ENCODE measurements at places on chromosomes 5 and 9.

DNA sequence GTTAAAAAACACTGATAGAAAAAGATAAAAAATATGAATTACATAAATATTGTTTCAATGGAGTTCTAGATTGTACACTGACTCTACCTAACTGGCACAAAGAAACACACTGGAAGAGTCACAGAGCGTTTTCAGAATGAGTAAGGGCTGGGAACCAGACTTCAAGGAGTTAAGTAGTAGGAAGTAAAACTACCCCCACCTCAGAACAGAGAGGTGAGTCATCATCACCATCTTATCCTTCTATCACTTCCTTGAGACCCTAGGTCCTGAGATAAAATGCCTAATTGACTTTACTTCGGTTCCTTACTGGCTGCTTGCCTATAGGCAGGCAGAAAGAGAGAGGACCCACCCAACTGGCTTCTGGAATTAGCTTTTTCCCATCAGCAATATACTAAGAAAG, 79.7 kb downstream of the ELAVL2 start:
- no peak for DNase-seq

- DNase-seq = no peak
Observed at GRCh38 chr5:106269252-106269843, 1401.4 kb downstream of the EFNA5 start.

GRCh38 chr5:110638970-110639902, 87.2 kb downstream of the TMEM232 start:
- no peak for DNase-seq

DNA sequence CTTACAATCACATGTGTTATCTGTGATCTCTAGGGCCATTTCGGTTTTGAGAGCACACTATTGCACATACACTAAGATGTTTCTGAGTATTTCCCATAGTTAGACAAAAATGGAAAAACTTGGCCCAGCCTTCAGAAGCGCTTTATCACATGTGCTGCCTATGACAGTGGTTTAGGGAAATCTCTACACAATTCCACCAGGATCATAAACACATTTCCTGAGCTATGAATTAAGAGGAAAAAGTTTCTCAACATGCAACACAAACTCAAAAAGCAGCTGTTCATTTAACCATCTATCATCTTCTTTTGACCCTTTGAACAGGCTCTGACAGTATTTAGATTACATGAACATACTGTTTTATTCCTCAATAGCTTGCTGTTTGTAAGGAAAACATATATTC, 15.1 kb downstream of the FGF1 start:
- no peak for DNase-seq

DNA sequence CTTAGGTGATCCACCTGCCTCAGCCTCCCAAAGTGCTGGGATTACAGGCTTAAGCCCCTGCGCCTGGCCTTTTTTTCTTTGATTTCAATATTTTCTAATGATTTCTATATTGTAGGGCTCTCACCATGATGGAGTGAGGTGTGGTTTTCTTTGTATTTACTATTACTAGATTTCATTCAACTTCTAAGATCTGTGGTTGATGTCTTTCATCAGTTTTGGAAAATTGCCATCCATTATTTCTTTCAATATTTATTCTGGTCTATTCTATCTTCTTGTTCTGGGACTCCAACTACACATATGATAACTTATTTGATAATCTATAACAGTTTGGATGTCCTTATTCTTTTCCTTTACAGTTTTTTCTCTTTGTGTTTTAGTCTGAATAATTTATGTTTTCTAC, 31.9 kb downstream of the FBXO4 start:
- no peak for DNase-seq

DNA sequence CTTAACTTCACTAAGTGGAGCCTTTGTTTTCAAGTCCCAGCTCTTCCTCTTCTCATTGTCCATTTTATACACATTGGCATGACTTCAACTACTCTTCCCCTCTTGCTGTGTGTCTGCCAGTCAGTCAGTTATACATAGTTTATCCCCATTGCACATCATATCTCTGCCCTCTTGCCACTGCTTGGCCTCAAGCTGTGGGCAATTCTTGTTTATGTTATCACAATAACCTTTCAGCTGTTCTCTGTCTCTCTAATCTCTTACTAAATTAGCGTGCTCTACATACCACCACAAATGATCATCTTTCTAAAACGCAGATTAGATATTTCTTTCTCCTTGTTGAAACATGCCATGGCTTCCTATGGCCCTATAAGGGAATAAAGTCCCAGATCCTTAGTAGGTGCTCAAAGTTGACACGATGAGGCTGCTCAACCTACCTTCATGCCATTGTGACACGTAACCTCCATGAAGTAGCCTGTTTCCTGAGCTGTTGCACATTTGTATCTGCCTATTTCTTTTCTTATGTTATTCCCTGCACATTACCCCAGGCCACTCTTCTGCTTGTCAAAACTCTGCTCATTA, 239.3 kb downstream of the GAS1 start:
- no peak for DNase-seq

GRCh38 chr5:61198606-61199005, 36.3 kb upstream of the SMIM15 start:
- DNase-seq = no peak

GRCh38 chr5:59139695-59140094, 556.8 kb downstream of the RAB3C start:
- DNase-seq = no peak

DNA sequence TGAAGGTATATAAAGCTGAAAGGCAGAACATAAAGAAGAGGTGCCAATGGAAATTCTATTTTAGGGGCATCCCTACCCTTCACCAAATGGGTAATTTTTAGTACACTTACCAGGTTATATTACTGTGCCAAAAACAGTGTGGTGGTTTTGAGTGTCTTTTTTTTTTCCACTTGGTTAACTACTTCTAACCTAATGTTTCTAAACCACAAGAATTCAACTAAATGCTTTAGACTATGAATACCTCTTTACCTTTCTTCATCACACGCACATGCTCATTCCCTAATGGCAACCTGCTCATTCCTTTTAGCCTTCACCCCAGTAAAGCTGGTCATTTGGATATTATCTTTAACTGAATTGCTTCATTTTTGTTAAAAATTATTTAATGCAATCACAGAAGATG, 215.6 kb downstream of the PIK3R1 start:
- DNase-seq = no peak

DNA sequence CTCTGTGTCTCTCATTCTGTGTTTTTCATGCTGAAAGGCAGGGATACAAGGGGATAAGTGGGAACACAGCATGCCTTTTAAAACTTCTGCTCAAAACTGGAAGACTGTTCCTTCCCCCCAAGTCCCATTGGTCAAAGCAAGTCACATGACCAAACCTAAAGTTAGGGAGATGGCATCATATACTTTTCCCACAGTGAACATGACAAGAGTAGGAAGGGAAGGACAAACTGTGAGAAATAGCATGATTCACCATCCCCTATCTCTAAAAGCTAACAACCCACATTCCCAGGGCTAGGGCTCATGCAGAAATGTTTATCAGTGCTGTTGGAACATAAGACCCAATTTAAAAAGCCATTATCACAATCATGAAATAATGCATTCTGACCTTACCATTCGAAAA, 24.2 kb upstream of the SHISAL2B start:
- DNase-seq = no peak

DNA sequence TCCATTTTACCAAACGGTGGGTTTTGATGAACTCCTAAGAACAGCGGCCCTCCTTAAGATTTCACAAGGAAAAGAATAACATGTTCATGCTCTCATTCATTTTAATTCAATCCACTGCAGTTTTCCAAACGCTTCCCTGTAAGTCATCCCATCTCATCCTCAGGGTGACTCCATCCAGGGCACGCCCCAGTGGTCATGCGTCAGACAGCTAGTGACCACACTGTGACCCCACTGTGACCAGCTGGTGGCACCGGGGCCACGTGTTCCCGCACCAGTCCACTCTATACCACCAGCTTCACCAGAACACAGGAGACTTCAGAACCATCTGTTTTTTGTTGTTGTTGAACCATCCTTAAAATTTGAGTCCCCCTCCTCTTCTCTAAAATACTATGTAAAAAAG, 14.3 kb downstream of the ATPSCKMT start:
- no peak for DNase-seq

DNA sequence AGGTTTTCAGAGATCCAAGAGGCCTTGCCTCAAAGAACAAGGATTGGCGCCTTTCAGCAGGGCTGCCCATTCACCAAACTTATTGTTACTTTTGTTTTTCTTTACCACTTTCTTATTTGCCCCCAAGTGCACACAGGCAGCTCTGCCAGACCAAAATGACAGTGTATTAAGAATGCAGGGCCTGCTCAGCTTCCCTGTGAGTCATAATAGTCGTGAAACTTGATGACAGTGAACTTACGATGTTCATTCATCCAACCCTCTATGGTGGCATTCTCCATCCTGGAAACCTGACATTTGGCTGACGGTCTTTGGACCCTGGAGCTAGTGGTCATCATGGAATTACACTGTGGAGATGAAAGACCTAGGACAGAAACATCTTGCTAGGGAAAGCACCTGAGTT, 44.3 kb downstream of the UBE2QL1 start:
- DNase-seq = no peak

DNA sequence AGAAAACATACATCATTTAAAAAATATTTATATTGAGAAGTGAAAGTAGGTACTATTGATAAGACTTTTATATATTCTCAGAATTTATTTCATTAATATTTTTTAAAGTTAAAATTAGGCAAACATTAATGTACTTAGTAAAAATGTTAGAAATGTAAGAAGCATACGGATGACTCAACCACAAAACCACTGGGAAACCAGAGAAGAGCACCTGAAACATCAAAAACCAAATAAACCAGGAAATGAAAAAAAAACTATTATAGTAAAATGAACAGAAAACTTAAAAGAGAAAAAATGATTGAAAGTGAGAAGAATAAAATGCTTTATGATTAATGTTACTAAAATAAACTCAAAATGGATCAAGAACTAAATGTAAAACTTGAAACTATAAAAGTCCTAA, 233.2 kb upstream of the DAB2 start:
- DNase-seq = no peak

DNA sequence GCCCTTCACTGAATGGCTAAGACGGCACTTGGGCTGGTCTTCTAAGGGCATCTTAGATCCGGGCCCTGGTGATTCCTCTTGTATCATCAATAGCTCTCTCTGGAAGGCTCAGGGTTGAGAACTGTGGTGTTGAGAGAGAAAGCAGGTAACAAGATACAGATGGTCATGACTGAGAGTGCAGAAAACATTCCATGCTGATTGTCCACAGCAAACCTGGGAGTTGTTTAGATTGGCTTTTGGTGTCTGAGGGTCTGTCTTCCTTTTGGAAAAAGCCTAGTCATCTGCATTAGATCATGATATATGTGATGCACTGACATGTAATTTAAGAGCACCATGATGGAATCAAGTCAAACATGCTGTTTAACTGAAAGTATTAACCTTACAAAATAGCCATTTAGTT, 331.9 kb downstream of the ADAMTS6 start:
- DNase-seq = no peak

DNA sequence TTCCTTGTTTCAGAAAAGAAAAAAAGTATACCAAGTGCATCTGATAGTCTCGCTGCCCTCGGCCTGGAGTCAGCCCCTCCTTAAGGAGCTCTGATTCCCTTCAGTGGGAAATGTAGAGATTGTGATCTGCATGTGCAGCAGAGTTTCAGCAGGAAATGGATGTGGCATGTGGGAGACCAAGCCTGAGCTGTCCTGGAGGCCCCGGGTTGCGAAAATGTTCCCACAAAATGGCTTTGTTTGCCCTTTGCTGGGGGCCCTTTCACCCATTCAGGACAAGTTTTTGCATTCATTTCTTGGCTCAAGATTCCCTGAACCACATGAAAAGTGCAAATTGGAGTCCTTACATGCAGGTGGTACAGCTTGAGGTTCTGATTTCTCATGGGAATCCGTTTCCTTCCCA, 230.9 kb downstream of the GADD45G start:
- no peak for DNase-seq

DNA sequence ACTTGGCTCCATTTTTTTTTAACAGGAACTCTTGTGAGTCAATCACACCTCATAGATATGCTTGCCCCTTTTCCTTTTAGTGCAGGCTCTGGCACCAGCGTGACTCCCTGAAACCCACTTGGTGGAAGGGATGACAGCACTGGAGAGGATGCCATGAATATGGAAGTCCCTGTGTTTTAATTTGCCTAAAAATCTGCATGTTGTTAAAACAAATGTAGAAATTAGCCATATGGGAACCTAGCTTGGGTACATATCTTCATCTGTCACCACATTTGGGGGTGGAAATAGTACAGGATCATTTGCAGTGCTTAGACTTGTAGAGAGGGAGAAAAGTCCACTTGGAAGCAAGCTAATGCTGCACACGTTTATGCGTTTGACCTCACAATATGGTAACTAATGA, 179.0 kb downstream of the EBF1 start:
- no peak for DNase-seq

DNA sequence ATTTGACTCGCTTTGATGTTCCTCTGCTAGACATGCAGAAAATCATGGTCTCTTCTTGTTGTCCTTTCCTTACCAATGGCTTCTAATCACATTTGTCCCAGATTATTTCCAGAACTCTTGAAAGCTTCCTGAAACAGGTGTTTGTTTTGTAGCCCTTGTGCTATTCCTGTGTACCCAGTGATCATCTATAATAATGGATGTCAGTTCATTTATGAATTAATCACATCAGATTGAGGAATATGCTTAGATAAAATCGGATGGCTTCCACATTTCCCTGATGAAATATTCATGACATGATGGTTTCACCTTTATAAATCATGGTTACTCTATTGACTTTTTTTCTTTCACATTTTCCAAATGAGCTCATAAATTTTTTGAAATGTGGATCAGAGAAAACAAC, 359.0 kb upstream of the DMAC1 start:
- no peak for DNase-seq

DNA sequence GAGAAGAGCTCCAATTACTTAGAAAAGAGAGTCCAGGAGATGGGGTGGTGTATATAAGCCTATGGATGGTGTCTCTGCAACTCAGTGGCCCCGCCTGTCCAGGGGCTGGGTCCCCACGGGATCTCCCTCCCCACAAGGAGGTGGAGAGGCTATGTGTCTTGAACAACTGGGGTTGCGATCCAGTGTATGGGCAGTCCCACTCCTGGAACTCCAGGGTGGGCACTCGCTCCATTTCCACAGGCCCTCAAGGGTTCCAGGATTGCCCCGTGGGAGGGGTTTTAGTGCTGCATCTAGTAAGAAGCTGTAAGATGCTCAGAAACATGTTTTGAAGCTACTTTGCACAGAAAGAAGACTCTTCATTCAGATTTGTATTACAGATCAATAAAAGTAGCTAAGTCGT, 558 bp upstream of the SMAD5 start:
- DNase-seq = peak; percentile 14

GRCh38 chr9:16329671-16330113, 540.8 kb downstream of the BNC2 start:
- no peak for DNase-seq

DNA sequence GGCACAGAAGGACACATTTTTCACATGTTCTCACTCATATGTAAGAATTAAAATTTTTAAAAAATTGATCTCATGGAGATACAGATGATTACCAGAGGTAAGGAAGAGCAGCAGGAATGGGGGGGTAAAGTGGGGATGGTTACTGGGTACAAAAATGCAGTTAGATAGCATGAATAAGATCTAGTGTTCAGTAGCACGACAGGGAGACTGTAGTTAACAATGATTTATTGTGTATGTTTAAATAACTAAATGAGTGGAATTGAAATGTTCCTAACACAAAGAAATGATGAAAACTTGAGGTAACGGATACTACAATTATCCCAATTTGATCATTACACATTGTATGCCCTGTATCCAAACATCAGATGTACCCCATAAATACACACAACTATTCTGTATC, 15.2 kb upstream of the TGFBI start:
- DNase-seq = no peak

GRCh38 chr5:140000332-140000731, 42.8 kb downstream of the NRG2 start:
- no peak for DNase-seq

- DNase-seq = no peak
Observed at GRCh38 chr5:37777432-37778130, 62.3 kb downstream of the GDNF start.

Measured in CD8-positive, alpha-beta T cell (primary cell).